HFF-Myc (cell line): ENCODE measurements at places on chromosomes 16 and 17.

- no peak for DNase-seq
These were observed 39.3 kb downstream of the PITPNM3 start for GRCh38 chr17:6517062-6517461.

GRCh38 chr16:56683424-56684172, 1.3 kb downstream of the MT1X start:
- no peak for DNase-seq

DNA sequence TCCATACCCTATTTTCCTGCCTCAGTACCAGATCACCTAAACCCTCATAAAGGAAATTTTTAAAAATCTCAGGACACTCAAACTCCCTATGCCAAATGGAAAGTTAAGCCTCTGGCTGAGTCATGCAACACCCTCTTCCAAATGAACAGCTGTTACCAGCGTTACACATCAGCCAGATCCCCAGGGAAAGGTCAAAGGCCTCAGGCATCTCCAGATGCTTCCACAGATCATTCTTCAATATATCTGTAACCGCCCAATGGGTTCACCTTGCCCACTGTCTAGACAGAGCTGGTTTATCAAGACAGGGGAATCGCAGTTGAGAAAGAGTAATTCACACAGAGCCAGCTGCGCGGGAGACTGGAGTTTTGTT, 29.1 kb upstream of the SHCBP1 start:
- DNase-seq = peak; percentile 32

- DNase-seq = no peak
These were observed 43.0 kb downstream of the SNX11 start for GRCh38 chr17:48150597-48151001.

DNA sequence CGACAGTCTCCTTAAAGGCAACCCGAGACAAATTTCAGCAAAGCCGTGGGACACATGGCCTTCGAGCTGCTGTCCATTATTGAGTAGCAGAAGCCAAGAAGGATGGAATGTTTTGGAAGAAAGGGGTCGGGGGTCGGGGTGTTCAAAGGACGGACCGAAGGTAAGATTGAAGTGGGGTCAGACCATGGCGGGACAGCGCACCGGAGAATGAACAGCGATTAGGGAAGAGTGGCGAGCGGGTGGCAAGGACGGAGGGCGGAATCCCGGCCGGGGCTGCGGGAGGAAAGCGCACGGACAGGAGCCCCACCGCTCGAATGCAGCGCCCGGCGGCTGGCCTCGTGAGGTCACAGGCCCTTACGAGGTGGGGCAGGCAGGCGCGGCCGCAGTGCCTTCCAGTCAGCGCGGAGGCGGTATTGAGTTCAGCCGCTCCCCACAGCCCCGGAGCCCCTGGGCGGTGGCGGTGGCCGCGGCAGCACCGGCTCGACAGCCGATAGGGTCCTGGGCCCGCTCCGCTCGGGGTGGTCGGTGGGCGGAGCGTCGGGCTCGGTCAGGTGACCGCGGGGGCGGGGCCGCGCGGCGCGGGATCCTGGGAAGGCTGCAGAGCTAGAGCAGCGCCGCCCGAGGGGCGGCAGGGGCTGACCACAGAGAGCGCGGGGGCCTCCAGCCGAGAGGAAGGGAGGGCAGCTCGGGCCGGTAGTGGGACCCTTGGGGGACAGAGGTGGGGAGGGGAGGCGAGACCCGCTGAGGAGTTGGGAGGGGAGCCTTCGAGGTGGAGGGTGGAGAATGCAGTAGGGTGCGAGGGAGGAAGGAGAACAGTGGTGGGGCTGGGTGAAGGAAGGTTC, at the start of gene EFCAB13:
Gene EFCAB13 (plus strand): TSS at position 574 of the 842 bp plus-strand sequence. CDS start 4,399 bp downstream, outside the sequence.
- DNase-seq = no peak

- DNase-seq = peak; percentile 41
These were observed 51.2 kb upstream of the CDH5 start for GRCh38 chr16:66315210-66315825.

- peak; percentile 81 for DNase-seq
These were observed 29.7 kb downstream of the RAI1 start for GRCh38 chr17:17710728-17711541.
